ENCODE measurements at places on chromosomes 7 and 10.

GRCh38 chr7:131381069-131381838, 53.6 kb downstream of the MKLN1 start:
- no peak for DNase-seq

- DNase-seq: peak; percentile 27
Measured at GRCh38 chr10:119315128-119316001, 108.0 kb downstream of the GRK5 start.

GRCh38 chr7:2172311-2173188, 60.2 kb downstream of the MAD1L1 start:
- DNase-seq: no peak

GRCh38 chr7:126378642-126379041, 874.1 kb downstream of the GRM8 start:
- no peak for DNase-seq

Measured in NAMALWA (cell line).